Memory B cell (primary cell): ENCODE measurements at places on chromosomes 1 and 21.

GRCh38 chr1:145879775-145880174, 5.9 kb downstream of the ANKRD35 start:
- no peak for DNase-seq

- no peak for DNase-seq
These were observed 2.5 kb upstream of the C1QA start for GRCh38 chr1:22633697-22634463.

DNA sequence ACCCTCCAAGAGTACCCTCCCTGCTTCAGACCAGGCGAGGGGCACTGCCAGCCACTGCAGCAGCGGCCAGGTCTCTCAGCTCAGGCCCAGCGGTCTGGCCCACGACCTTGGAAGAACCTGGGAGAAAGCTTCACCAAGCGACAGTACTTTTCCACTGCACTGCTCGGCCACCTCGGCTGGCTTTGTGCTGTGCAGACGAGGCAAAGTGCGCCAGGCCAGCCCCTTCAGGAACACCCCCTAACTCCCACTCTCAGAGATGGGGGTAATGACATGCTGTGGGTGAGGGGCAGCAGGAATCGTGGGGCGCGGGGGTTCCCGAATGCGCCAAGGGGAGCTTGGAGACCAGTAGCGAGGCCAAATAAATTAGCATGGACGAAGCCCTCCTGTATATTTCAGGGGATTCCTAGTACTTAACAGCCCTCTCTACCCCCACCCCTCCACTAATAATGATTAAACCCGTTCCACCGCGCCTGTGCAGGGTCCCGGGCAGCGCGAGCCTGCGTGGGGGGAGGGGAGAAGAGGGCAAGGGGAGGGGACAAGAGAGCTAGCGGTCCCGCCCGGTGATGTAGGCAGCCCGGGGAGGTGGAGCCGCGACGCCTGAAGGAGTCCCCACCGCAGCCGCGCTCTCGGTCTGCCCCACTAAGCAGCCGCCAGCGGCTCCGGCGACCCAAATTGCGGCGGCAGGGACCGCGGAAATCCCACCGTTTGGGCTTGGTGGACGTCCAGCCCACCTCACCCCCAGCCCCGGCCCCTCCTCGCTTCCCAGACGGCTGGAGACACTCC, at the start of gene FAM43B:
Gene FAM43B (plus strand): TSS at position 629 of the 783 bp plus-strand sequence. CDS start 401 bp downstream, outside the sequence.
- DNase-seq = no peak

DNA sequence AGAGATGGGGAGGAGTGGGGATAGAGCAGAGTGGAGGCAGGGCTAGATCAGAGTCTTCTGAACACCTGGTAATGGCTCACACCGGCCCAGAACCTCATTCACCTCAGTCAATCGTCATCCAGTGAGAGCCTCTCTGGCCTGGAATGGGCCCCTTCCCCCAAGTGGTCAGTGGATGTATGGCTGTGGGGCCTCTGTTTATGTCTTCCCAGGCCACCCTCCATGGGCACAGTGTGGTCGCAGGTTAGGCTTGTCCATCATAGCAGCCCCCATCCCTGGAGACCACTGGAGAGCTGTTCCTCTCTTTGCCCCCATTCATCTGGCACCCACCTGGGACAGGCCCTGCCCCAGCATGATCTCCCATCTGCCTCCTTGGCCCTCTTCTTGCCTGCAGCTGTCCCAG, 29.6 kb upstream of the TENT5C start:
- DNase-seq = no peak

DNA sequence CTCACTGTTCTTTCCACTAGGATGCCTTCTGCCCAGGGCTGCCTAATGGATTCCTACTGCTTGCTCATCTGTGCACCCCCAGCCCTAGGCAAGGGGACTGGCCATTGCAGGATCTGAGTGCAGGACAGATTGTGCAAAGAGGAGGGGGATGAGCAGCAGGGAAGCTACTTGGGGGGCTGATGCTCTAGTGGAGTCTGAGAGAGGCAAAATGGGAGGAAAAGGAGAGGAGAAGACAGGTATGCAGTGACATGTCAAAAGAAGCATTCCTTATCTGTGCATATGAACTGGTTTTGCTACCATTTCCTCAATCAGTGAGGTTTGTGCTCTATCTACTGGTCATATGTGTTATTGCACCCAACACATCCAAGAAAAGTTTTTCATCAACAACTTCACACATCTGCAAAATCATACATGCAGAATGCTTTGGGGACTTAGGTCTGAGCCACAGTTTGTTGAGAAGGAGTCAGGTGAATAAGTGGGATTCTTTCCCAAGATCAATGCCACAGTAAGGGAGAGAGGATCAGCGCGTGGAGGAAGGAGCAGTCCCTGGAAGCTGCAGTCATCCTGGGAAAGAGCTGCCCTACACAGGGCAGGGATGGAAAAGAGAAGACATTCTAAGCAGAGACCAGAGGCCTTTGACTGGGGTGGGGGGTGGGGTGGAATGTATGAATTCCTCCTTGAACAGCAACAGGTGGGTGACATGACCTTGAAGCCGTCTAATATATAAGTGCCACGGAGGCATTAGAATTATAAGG, 14.4 kb downstream of the SLC5A9 start:
- DNase-seq = no peak

- DNase-seq = no peak
These were observed 370.1 kb downstream of the PTBP2 start for GRCh38 chr1:97091679-97092078.

- DNase-seq = no peak
These were observed 26.3 kb upstream of the TINAGL1 start for GRCh38 chr1:31549809-31550620.

- DNase-seq = no peak
These were observed 74.8 kb upstream of the ACTL8 start for GRCh38 chr1:17680308-17680707.

GRCh38 chr1:159587461-159587951, at the start of gene APCS:
TSS of gene APCS (plus strand) at chr1:159587826. CDS start at chr1:159587922, 96 bp downstream.
- no peak for DNase-seq

- no peak for DNase-seq
These were observed 355.2 kb upstream of the GREM2 start for GRCh38 chr1:240967070-240967724.

DNA sequence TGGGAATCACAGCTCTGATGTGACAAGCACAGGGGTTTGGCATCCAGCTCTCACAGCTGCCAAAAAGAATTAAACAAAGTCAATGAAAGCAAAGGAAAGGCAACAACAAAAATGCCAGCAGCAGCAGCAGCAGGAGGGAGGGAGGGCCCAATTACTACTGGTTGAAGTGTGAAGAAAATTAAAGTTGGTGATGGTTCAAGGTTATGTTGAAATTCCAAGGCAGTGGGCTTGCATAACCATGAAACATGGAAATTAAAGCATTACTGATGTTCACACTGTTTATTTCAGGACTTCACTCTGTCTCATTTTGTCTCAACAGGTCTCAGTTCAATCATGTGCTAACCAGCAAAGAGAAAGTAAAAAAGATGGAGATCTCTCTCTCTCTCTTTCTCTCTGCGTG, 220.3 kb upstream of the LYPLAL1 start:
- DNase-seq = no peak

- DNase-seq = no peak
These were observed 62.9 kb upstream of the SIM2 start for GRCh38 chr21:36636016-36636415.

DNA sequence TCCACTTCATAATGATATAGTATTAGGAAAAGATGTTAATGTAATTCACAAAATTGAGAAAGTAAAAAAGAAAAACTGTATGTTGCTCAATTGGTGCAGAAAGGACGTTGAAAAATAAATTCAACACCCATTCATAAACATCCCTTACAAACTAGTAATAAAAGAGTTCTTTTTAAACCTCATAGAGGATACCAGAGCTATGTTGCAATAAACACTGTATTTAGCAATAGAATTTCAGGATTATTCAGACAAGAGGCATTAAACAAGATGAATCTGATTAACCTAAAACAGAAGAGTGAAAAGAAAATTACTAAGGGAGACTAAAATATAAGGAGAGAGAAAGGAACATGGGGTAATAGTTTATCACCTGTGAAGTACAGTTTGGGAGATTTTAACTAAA, 154.8 kb downstream of the NTPCR start:
- no peak for DNase-seq

- no peak for DNase-seq
These were observed 18.4 kb upstream of the COL6A2 start for GRCh38 chr21:46079352-46080170.

GRCh38 chr1:197737916-197738315, 37.4 kb downstream of the DENND1B start:
- DNase-seq = no peak

DNA sequence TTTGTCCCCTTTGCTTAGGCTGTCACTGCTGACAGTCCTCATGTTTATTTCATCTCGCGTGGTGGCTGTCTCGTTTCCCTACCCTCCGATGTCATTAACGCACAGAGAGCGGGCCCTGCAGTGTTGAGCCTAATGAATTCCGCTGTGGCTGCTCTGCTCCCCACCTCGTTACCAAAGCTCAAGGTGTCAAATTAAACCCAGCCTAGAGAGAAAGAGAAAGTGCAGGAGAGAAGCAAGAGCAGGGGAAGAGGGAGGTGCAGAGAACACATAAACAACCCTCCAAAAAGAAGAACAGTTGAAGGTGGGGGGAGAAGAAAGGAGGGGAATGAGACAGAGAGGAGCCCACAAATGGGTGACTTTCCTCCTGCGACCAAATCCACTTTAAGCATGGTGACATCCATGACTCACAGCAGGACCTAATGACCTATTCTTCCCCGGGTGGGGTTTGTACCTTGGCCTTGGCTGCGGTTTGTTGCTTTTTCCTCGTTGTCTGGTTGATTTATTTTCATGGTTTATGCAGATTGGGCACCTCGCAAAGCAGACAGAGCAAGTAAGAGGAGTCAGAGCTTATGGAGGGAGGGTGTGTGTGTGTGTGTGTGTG, 92.5 kb downstream of the PBX1 start:
- no peak for DNase-seq

DNA sequence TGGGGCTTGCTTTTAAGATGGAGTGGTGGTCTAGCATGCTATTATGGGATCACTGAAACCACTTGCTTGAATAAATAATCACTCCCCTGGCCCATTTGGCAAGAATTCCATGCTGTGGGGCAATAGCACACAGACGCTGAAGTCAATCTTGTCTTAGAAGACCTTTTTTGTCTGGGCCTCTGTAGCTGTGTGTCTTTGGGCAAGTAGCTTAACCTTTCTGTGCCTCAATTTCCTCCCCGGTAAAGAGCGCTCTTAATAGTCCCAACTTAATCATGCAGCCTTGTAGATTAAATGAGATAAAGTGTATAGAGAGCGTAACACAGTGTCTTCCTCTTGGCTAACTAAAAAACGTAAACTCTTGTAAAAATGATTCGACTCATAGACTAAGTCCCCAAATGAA, 125.4 kb upstream of the IGSF21 start:
- no peak for DNase-seq

DNA sequence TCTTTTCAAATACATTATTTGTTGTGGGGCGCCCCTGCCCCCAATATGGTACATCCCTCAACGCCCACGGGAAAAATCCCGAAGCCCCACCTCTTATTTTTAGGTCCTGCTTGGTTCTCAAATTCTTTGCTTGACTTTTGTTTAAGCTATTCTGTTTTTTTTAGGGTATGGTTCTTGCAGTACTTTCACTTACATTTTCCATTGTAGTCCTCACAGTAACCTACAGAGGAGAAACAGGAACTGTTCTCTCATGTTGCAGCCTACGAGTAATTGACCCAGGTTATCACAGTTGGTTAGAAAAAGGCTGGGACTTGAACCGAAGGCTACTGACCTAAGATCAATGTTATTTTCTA, 697 bp upstream of the C21orf91 start:
- DNase-seq = no peak

- DNase-seq = no peak
These were observed 243.2 kb upstream of the NR5A2 start for GRCh38 chr1:199784138-199784895.

- no peak for DNase-seq
These were observed 27.3 kb downstream of the EIF4G3 start for GRCh38 chr1:21149430-21149854.

GRCh38 chr1:30133414-30134055, 589.9 kb downstream of the MATN1 start:
- no peak for DNase-seq

GRCh38 chr1:108016451-108016920, 51.5 kb upstream of the VAV3 start:
- no peak for DNase-seq

GRCh38 chr1:221832617-221833016, 90.7 kb upstream of the DUSP10 start:
- DNase-seq = no peak

- peak; percentile 19 for DNase-seq
These were observed 1.1 kb downstream of the SERBP1 start for GRCh38 chr1:67429011-67429527.

DNA sequence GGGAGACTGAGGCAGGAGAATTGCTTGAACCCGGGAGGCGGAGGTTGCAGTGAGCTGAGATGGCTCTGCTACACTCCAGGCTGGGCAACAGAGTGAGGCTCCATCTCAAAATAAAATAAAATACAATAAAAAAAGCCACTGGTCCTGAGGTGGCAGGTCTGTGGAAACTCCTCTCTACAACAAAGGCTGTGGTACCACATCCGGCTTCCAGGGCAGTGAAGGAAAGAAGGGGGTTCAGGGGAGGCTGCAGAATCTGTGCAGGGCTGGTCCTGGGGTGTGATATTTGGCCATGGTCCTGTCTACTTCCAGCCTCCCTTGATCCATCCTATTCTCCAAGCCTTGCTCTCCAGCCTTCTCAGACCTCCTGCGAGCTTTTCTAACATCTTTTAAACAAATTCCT, 731 bp upstream of the ZNF683 start:
- DNase-seq = no peak

GRCh38 chr1:18879791-18880309, 20.4 kb upstream of the TAS1R2 start:
- no peak for DNase-seq
